ENCODE measurements at places on chromosomes 6 and 20.

DNA sequence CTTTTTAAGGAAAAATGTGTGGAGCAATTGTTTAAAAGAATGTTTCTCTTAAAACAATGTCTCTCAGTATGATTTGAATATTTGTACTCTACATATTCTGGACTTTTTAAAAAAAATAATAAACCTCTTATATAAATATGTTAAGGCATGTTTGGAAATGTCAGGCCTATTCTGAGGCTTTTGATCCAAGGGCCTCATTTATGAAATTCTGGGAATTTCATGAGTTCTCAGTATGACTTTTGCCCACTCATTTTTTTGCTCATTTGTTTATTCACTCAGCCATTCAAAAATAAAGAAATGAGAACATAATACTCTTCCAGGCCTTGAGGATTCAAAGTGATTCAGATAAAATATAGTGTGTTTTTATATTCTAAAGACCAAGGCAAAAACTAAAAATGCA lies 60.4 kb downstream of the DOK5 start:
- no peak for DNase-seq

- no peak for DNase-seq
Measured at GRCh38 chr6:44859901-44860410, 468.2 kb upstream of the RUNX2 start.

DNA sequence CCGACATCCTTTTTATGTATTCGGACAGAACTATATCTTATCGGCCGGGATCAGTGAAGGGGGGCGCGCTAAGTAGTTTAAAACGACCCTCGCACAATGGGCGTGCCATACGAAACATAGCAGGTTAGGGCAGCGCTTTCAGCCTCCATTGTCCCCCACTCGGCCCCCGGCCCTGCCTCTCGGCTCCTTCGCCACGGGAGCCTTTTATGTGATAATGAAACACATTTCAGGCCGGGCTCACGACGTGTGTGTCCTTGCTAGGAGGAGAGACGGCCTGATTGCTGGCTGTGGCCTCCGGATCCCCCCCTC lies 5.3 kb downstream of the FOXA2 start:
- no peak for DNase-seq

- no peak for DNase-seq
Measured at GRCh38 chr6:23343610-23344306, 774.4 kb downstream of the HDGFL1 start.

DNA sequence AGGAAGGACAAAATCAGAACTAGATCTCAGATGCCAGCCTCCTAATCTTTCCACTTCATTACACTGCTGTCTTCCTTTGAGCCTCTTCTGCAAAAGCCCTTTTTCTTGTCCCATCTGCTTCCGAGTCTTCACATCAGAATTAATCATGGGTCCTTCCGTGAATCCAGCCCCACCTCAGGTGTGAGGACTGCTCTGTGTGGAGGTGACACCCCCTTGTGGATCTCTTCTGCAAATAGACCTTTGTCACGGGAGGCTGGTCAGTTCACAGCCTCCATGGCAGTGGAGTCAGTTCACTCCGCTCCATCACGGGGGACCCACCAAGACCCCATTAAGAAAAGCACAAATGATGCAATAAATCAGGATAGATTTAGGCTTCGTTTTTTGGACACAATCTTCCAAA lies 171.1 kb downstream of the ADAT2 start:
- DNase-seq, result no peak

Measured in left lobe of liver (tissue), 2 donors.